ENCODE measurements at places on chromosomes 3 and 15.
A peak's percentile ranks its signal among the peaks of the same experiment; 100 is the strongest.

DNA sequence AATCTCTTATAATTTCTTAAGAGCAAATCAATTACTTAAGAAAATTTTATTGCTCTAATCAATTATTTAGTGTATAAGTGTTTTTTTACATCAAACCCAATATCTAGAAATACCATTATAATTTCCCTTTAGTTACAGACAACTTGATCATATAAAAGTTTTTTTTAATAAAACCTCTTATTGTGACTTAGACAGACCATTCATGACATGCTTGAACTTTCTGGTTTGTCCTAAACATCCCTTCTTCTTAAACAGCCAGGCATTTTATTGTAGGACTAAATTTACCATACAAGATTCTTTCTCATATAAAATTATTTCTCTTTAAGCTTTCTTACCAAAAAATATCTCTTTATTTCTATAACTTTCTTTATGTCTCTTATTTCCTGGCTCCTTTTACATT lies 164.5 kb downstream of the SUCNR1 start:
- DNase-seq, result no peak

- DNase-seq, result no peak
Measured at GRCh38 chr3:57777774-57778173, 21.7 kb downstream of the SLMAP start.

DNA sequence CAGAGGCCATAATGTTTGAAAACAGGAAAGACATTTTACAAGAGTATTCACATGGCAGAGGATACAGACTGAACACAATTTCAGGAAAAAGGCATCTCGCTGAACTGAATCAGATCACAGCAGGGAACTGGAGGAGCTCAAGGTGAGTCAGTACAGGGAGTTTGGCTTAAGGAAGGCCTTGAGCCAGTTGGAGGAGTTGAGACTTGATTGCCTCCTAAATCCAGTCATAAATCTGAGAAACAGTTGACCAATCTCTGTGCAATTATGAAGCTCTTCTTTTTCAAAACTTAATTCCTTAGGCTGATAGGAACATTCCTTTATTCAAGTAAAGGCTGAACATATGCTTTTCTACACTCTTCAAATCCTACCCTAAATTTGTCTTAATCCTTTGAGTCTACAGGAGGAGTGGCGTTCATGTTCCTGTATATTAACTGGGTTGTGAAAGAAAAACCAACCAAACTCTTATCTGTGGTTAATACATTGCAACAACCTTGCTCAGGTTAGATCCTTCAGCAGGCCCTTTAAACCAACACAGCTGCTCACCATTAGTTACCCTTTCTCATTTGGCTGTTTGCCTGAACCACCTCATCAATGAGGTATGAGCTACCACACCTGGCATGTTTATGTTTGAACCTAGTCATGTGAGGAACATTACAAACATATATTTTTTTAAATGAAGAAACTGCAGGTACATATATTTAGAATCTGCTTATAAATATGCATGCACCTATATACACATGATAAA lies 404.1 kb upstream of the ATP11B start:
- DNase-seq, result no peak

DNA sequence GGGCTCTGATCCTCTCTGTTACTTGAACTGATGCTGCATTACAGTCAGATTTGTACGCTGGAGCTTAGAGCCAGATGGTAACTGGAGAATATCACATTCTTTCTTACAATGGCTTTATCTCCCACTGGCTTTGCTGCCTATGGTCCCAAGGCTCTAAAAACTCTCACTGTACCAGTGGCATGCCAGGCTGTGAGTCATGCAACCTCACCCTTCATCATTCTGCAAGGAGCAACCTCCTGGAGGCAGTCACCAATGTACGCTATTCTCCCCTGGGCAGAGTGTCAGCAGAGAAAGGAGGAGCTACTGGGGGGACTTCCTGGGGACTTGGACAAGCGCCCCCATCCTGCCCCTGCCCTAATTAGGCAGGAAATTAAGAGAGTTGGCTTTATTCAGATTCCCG lies 97.9 kb upstream of the EIF1B start:
- no peak for DNase-seq

- DNase-seq, result no peak
Measured at GRCh38 chr15:67181221-67181639, 73.2 kb downstream of the AAGAB start.

- DNase-seq, result no peak
Measured at GRCh38 chr3:48218537-48218936, 4.8 kb upstream of the CAMP start.

DNA sequence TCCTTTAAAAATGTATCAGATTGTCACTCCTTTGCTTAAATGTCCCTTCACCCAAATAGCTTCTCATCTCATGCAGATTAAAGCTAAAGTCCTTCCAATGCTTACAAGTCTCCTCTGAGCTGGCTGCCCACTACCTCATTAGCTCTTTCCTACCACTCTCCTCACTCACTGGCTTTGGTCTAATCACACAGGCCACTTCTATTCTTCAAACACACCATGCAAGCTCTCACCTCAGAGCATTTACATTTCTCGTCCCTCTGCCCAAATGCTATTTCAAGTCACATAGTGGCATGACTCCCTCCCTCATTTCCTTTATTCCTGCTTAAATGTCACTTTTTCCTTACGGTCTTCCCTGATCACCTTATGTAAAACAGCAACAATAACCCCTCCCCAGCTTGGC lies 110.6 kb upstream of the CMC1 start:
- DNase-seq, result no peak

- DNase-seq, result no peak
Measured at GRCh38 chr15:49163678-49164077, 6.4 kb upstream of the GALK2 start.

GRCh38 chr15:65328506-65329287 lies 24.2 kb downstream of the RNU5B-1 start:
- DNase-seq, result no peak

GRCh38 chr15:67105991-67106763 lies 40.8 kb downstream of the SMAD3 start:
- no peak for DNase-seq

DNA sequence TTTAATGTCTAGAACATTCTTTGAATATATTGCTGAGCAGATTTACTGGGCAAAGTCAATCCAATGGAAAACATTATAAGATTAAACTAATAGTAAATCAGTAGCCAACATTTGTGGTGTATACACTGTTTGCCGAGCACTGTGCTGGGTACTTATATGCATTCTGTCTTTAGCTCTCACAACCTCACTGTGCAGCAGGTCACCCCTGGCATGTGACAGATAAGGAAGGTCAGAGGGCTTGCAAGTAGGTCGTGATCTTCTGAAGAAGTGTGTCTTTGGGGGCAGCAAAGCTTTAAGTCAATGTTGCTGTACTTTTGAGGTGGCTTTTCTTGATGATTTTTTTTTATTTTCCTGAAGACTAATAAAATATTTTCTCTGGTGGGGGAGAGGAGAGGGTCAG lies 62.2 kb downstream of the TCAIM start:
- DNase-seq, result no peak

GRCh38 chr15:63188247-63188925 lies 1.0 kb upstream of the RAB8B start:
- no peak for DNase-seq

- DNase-seq, result no peak
Measured at GRCh38 chr15:57595011-57595866, 3.5 kb downstream of the MYZAP start.

DNA sequence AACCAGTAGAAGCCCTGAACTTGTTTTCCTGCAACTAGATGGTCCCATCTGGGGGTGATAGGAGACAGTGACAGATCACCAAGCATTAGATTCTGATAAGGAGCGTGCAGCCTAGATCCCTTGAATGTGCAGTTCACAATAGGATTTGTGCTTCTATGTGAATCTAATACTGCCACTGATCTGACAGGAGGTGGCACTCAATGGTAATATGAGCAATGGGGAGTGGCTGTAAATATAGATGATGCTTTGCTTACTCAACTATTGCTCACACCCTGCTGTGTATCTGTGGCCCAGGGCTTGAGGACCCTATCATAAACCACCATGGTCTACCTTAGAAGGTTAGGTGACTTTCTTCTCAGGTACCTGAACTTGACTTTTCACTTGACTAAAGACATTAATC lies 417.1 kb upstream of the ARHGEF26 start:
- no peak for DNase-seq

GRCh38 chr3:7710284-7710683 lies 791.3 kb upstream of the LMCD1 start:
- no peak for DNase-seq

DNA sequence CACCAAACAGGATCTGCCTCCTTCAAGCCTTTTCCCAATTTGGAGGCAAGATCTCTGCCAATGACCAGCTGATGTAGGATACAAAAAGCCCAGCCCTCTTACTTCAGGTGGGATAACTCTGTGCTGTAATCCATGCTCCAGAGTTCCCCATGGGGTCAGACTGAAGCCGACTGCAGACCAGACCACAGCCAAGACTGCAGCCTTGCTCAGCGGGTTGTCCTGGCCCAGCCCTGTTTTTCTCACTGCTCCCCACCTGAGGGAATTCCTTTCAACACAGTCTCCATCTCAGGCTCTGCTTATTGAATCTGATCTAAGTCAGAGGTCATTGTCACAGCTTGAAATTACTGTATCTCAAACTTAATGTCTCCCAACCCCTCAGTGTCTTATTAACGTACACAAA lies 207.0 kb downstream of the MYRIP start:
- no peak for DNase-seq

- DNase-seq, result no peak
Measured at GRCh38 chr3:132593241-132593946, 3.7 kb upstream of the ACKR4 start.

GRCh38 chr3:189593581-189593980 lies 37.6 kb upstream of the TP63 start:
- DNase-seq, result no peak

GRCh38 chr15:73677146-73677607 lies 7.0 kb upstream of the CD276 start:
- peak; percentile 33 for DNase-seq

- peak; percentile 28 for DNase-seq
Measured at GRCh38 chr3:42501681-42502428, 588 bp upstream of the VIPR1 start.

DNA sequence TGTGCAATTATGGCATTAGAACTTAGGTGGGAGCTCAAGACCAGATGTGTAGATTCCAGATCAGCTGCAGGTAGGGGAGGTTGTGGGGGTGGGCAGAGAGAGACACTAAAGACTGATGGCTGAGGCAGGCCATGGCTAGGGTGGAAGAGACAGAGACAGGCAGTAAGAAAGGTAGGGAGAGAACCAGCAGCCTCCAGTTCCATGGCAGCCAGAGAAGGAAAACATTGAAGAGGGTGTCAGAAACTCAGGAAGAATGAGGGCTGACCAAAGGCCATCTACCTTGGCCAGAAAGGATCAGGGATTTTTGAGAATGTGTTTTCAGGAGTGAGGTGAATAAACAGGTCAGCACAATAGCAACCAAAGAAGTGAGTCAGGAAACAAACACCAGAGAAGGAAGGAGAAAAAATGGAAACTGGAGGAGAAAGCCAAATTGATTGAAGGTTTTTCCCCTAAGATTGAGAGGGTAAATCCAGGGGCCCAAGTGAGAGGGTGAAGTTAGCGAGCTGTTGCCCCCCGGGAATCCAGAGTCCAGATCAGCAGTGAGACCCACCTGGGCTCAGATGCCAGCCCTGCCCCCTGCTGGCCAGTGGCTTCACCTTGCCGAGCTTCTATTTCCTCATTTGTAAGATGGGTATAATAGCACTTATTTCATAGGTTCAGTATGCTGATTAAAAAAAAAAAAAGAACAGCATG lies 41.0 kb downstream of the ABHD2 start:
- DNase-seq, result peak; percentile 24

- no peak for DNase-seq
Measured at GRCh38 chr3:23085261-23085660, 117.9 kb upstream of the UBE2E2 start.

- DNase-seq, result no peak
Measured at GRCh38 chr3:123365450-123366143, 83.3 kb downstream of the ADCY5 start.

- DNase-seq, result no peak
Measured at GRCh38 chr15:60913900-60914299, 315.2 kb downstream of the RORA start.

- DNase-seq, result no peak
Measured at GRCh38 chr3:40079847-40080240, 229.7 kb upstream of the EIF1B start.

DNA sequence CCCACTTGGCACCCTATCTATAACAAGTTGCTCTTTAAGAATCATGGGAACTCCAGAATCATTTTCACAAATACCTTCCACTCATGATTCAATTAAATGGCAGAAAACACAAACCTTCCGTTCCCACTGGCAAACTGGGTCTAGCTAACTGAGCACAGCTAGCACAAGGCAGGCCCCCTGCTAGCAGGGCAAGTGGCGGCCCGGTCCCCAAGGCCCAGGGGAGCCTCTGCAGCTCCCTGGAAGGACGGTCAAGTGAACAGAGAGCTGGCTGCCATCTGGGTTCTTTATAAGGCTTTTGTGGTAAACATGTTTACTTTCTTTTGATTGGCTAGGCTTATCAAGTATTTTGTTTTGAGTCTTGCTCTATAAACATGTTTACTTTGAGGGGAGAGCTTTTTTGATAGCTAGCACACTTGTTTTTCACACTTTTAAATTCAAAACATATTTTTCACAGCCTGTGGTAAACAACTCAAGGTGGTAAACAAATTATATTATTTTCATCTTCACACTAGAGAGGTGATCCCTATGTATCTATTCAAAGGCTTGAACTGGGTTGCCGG lies 81.4 kb downstream of the FOXP1 start:
- DNase-seq, result no peak

GRCh38 chr3:49007771-49008528 lies 759 bp downstream of the WDR6 start:
- DNase-seq, result peak; percentile 70

DNA sequence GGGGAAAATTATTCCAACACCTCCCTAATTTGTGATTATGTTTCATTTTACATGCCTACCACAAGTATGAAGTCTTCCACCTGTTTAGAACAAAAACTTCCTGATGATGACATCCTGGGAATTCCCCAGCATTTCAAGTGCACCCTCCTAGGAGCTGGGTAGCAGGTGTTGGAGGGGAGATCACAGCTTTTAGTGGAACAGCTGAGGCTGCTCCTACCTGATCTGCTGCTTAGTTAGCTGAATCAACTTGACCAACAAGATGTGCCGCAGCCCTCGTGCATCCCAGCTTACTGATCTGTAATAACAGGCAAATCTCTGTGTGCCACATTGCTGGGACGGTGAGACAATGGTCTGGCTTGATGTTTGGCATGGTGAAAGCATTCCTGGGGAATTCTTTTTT lies 29.7 kb downstream of the TRAK1 start:
- DNase-seq, result no peak
